Cortex of kidney (tissue), 1 donor: ENCODE measurements at places on chromosomes 3 and 15.

DNA sequence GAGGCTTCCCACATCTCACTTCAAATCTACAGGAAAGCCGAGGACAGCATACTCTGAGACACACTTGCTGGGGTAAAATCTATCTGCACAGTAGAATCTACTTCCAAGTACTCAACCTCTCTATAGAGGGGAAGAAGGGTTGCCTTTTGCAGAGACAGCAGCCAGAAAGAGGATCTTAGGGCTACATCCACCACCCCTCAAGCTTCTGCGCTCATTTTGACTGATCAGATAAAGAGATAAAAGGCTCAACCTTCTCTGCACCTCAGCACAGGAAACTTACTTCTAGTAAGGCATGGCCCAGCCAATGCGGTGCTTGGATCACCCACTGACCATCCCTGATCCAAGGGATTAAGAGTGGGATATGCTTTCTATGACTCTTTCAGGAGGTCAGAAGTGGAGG lies 6.9 kb upstream of the SLC9A9 start:
- no peak for DNase-seq

DNA sequence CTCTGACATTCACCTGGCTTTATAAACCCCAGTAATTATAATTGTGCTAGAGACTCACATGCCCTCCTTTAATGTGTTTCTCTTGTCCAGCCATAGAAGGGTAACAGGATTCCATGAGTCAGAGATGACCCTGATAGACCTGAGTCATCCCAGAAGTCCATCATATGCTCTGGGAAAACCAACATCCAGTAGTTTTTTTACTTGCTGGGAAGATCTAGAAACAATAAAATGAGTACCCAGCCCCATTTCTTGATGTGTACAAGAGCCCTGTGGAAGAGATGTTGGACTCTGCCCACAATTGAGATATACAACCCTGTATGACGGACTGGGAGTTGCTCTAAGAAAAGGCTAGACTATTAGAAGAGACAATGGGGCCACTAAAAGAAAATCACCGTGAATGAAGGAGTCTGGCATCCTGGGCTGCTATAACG lies 22.4 kb upstream of the THUMPD3 start:
- DNase-seq, result no peak

DNA sequence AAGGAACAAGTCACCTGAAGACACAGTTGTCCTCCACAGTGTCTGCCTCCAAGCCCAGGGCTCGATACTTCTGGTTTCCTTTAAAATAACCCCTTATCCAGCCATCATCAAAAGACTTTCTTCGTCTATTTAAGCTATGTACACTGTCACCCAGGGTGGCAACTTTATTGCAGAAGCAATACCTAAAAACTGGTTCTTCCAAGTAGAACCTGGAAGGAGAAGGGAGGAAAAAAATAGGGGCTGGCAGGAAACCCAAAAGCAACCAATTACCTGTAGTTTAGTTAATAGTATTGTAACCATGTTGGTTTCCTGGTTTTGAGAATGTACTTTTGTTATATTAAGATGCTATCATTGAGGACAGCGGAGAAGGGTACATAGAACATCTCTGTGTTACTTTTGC lies 33.7 kb downstream of the ITGB5 start:
- DNase-seq, result no peak

DNA sequence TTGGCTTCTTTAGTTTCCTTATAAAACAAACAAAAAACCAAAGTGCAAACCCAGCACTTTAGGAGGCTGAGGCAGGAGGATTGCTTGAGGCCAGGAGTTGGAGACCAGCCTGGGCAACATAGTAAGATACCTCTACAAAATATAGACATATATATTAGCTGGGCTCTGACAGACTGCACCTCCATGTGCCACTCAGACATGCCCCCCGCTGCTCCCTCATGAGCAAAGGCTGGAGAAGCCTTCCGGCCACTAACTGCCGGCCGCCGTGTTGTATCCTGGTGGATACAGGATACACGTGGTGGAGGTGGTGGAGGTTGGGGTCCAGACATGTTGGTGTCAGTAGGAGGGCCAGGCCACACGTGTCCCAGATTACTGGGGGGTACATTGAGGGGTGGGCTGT lies 29.4 kb upstream of the CCR4 start:
- DNase-seq, result no peak

- DNase-seq, result no peak
Measured at GRCh38 chr15:25852661-25853524, 10.2 kb downstream of the ATP10A start.

GRCh38 chr15:47794252-47794914 lies 77.1 kb downstream of the SEMA6D start:
- no peak for DNase-seq

- DNase-seq, result no peak
Measured at GRCh38 chr15:67199391-67199790, 55.1 kb downstream of the AAGAB start.

DNA sequence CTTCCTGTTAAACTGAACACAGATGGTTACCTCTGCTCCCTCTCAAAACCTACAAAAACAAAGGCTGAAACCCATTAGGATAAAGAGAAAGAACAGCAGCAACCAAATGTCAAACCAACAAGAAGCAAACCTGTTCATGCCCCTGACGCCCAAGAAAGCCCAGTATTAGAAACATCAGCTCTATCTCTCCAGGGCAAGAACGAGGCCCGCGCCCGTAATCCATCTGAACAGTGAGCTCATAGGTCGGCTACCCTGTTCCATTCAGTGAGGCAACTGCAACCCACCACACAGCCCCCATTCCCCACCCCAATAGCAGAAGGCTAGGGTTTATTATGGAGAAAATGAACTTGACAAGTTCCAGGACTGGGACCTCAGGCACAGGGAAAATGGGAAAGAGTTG lies 10.0 kb downstream of the LSG1 start:
- DNase-seq, result no peak

DNA sequence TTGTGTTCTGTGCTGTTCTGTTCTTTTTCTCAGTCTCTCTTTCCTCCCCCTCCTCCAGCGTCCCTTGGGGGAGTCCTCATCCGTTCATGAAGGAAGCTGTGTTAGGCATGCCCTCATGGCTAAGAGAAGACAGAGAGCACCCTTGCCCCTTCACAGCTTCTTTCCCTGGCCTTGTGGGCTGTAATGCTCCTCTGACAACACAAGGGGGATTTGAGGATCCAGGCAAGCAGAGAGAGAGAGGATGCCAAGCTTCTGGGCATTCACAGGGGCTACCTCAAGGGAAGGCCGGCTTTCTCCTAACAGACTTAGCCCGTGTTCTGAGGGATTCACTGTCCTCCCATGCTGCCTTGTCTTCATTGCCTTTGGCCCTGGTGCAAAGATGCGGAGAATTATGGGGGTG lies 389.5 kb downstream of the LRTM1 start:
- DNase-seq, result no peak

DNA sequence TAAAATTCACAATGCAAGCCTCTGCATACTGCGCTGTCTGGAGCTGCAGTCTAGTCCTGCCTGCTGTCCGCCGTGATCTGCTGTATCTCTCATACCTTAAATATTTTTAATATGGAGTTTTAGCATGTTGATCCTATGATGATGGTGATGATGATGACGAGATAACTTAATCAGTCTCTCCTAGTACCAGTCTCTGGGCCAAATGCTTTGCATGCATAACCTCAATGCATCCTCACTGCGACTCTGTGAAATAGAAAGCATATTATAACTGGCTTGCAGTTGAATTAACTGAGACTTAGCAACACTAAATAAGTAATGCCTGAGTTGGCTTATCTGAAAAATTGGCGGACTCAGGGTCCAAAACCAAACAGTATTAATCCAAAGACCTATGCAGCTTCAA lies 38.4 kb upstream of the BCHE start:
- no peak for DNase-seq

- DNase-seq, result no peak
Measured at GRCh38 chr3:193621127-193621526, 28.1 kb downstream of the OPA1 start.

DNA sequence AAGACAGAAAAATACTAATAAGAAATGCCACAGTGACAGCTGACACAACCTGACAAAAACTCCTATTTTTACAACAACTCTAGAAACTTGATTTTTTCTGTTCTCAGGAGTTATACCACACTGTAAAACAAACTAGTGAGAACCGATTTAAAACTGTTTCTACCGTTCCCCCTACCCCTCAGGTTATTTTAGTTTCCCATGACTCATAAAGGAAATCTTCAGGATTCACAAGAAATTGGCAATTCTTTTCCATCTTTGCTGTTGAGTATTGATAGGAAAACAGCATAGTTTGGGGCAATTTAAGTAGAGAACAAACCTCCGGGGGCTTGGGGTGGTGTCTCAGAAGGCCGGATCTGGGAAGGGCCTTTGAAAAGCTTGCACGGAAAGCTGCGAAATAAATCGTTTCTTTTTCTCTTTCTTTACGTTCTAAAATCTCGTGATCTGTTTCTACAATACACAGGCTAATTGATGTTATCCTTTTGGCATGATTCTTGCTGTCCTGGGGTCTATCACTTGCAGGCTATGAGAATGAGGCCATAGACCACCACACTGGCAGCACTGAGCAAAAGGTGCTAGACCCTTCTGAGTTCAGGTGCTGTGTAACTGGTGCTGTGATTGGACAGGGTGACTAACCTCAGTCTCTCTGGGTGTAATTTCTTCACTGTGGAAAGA lies 89.3 kb downstream of the LPP start:
- no peak for DNase-seq

DNA sequence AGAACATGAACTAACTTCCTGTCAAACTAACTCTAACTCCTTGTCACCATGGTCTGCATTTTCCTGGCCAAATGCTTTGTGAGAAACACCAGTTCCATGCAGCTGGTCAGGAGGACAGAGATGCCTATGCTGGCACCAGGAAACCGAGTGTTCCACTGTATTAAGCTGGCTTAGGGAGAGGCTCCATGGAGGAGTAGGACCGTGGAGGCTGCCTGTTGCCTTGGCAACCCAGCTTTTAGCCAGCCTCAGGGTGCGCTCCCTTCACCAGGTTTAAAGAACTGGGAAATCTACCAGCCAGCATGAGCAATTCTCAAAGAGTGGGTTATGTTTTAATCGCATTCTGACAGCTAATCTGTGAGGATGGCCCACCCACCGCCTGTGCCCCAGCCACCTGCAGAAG lies 394.1 kb downstream of the OCA2 start:
- no peak for DNase-seq

- DNase-seq, result no peak
Measured at GRCh38 chr15:94398001-94398400, 166.6 kb downstream of the MCTP2 start.

- no peak for DNase-seq
Measured at GRCh38 chr3:131988209-131988608, 46.6 kb downstream of the CPNE4 start.

GRCh38 chr3:16604887-16605602 lies at the start of gene DAZL:
DAZL (minus strand) TSS chr3:16605423; CDS start chr3:16605205, 218 bp downstream.
- DNase-seq, result no peak

DNA sequence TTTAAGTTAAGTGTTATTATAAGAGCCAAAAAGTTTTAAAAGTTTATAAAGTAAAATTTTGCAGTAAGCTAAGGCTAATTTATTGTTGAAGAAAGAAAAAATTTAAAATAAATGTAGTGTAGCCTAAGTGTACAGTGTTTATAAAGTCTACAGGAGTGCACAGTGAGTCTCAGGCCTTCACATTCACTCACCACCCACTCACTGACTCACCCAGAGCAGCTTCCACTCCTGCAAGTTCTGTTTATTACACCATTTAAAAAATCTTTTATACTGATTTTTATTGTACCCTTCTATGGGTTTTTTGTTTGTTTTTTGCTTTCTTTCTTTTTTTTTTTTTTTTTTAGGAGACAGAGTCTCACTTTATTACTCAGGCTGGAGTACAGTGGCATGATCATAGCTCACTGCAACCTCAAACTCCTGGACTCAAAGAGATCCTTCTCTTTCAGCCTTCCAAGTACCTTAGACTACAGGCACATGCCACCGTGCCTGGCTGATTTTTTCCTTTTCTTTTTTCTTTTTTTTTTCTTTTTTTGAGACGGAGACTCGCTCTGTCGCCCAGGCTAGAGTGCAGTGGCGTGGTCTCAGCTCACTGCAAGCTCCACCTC lies 25.9 kb downstream of the CSTA start:
- no peak for DNase-seq

- no peak for DNase-seq
Measured at GRCh38 chr3:42369304-42369703, 41.1 kb downstream of the LYZL4 start.

GRCh38 chr15:41944313-41944940 lies 27.9 kb downstream of the EHD4 start:
- no peak for DNase-seq

DNA sequence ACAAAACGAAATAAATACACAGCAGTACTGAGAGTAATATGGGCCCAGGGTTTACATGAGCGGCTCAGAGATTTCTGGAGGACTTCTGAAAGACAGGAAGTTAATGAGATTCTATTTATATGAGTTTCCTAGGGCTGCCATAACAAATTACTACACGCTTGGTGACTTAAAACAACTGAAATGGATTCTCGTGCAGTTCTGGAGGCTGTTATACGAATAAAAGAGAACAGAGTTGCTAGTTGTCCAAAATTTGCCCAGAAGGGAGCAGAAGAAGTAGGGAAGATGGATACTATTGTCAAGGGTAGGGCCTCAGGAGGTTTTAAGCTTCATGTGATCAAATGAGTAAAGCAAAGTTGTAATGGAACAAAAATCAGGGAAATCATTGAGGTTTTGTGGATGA lies 173.1 kb upstream of the LYSMD4 start:
- DNase-seq, result no peak

- no peak for DNase-seq
Measured at GRCh38 chr15:60704129-60704528, 225.2 kb upstream of the ICE2 start.
